ENCODE measurements at places on chromosomes 12 and 14. TPM values are rescaled to one million over a fixed set of nuclear protein-coding genes. Genes with fewer than 3 reads are reported as not detected.

GRCh38 chr12:58489394-58489793 is 430.9 kb downstream of the LRIG3 start:
- DNase-seq: no peak

- DNase-seq: peak; percentile 12
These were observed 502 bp downstream of the KIF26A start for GRCh38 chr14:104138718-104139459.

DNA sequence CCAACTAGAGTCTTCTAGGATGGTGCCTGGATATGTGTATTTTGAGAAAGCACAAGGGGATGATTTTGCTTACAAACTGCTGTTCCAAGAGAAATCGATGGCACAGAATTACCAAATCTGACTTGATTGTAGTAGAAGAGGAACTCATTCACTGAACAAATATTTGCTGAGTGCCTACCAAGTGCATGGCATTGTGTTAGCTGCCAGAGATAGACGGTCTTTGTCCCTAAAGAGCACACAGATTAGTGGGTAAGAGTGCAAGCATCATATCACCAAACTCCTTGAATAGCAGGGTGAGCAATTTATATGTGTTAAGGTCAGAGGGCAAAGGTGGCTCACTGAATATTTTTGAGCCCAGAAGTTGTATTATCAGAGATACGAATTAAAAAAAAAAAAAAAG is 3.5 kb upstream of the FOXN3 start:
- DNase-seq: no peak

- DNase-seq: no peak
These were observed 432 bp downstream of the C14orf93 start for GRCh38 chr14:23009483-23009938.

- DNase-seq: no peak
These were observed 52.4 kb downstream of the CLMN start for GRCh38 chr14:95267306-95267705.

DNA sequence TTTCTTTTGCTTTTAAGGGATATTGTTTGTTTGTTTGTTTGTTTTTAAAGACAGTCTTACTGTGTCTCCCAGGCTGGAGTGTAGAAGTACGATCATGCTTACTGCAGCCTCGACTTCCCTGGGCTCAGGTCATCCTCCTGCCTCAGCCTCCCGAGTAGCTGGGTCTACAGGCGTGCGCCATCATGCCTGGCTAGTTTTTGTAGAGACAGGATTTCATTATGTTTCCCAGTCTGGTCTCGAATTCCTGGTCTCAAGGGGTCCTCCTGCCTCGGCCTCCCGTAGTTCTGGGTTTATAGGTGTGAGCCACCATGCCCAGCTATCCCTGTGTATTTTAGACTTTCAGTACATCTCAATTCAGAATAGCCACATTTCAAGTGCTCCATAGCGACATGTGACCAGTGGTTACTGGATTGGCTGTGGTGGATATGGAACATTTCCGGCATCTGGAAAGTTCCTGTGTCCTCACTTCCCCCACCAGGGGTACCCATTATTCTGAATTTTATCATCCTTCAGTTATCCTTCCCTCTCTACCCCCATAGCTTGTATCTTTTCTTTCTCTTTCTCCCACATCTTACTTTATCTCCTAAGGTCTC is 61.1 kb downstream of the HRK start:
- DNase-seq: no peak

SMCO2 gene
- not detected for total RNA-seq

- DNase-seq: no peak
These were observed 352.6 kb downstream of the BMP4 start for GRCh38 chr14:53603994-53604393.

All from psoas muscle (tissue), 8 donors.